ENCODE measurements at places on chromosomes 13 and 19.
A peak's percentile ranks its signal among the peaks of the same experiment; 100 is the strongest.

GRCh38 chr13:91659256-91660075 is 261.0 kb downstream of the GPC5 start:
- DNase-seq, result no peak

DNA sequence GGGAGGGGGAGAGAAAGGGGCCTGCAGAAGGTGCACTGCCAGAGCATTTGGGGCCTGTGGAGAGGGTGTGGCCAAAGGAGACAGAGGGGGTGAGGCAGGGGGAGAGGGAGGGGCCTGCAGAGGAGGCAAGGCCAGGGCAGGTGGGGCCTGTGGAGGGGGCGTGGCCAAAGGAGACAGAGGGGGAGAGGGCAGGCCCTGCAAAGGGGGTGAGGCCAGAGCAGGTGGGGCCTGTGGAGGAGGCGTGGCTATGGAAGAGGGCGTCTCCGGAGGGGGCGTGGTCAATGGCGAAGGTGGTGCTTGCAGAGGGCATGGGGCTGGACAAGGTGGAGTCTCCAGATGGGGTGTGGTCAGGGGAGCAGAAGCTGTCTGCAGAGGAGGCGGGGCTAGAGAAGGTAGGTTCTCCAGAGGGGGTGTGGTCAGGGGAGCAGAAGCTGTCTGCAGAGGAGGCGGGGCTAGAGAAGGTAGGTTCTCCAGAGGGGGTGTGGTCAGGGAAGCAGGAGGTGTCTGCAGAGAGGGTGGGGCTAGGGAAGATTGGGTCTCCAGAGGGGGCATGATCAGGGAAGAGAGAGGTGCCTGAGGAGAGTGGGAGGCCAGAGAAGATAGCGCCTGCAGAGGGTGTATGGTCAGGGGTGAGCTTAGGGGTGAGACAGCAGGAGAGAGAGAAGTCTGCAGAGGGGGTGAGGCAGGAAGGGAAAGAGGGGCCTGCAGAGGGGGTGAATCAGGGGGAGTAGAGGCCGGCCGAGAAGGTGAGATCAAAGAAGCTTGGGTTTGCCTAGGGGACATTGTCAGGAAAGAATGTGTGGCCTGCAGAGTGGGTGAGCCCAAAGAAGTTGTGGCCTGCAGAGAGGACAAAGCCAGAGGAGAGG is 3.4 kb downstream of the PRR36 start:
- DNase-seq, result peak; percentile 68

GRCh38 chr19:10450191-10450852 is 30.0 kb downstream of the PDE4A start:
- DNase-seq, result no peak

- no peak for DNase-seq
Observed at GRCh38 chr13:66405908-66406802, 824.0 kb downstream of the PCDH9 start.

- no peak for DNase-seq
Observed at GRCh38 chr13:33045851-33046592, 29.8 kb downstream of the KL start.

- DNase-seq, result no peak
Observed at GRCh38 chr13:43379738-43380137, 356.4 kb downstream of the DNAJC15 start.

DNA sequence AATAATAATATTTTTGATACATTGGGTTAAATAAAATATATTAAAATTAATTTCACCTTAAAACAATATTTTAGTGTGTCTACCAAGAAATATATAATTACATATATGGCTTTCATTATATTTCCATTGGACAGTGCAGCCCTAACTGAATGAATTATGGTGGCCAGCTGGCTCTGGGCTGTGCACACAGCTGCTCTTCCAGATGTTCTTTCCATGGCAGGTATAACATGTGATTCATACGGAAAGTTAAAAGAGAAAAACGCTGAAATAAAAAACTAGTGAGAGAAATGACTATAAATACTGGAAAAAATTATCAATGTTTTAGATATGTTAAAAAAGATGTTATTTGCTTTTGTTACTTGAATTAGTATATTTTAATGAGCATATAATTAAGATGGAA is 216.3 kb downstream of the RGCC start:
- no peak for DNase-seq
